ENCODE measurements at places on chromosomes 4 and X. TPM values are rescaled to one million over a fixed set of nuclear protein-coding genes. Genes with fewer than 3 reads are reported as not detected.
A peak's percentile ranks its signal among the peaks of the same experiment; 100 is the strongest.

The SPATA18 gene
- total RNA-seq: 1.4 TPM

The MRPL1 gene
- total RNA-seq: 28.1 TPM

The SPANXA2 gene
- not detected for total RNA-seq

The ZFP42 gene
- not detected for total RNA-seq

The CAPN6 gene
- 0.71 TPM for total RNA-seq

The CNKSR2 gene
- total RNA-seq: 0.34 TPM

The SLITRK4 gene
- total RNA-seq: 39.2 TPM

The G6PD gene
- total RNA-seq: 7.6 TPM

The MAMLD1 gene
- 2.2 TPM for total RNA-seq

DNA sequence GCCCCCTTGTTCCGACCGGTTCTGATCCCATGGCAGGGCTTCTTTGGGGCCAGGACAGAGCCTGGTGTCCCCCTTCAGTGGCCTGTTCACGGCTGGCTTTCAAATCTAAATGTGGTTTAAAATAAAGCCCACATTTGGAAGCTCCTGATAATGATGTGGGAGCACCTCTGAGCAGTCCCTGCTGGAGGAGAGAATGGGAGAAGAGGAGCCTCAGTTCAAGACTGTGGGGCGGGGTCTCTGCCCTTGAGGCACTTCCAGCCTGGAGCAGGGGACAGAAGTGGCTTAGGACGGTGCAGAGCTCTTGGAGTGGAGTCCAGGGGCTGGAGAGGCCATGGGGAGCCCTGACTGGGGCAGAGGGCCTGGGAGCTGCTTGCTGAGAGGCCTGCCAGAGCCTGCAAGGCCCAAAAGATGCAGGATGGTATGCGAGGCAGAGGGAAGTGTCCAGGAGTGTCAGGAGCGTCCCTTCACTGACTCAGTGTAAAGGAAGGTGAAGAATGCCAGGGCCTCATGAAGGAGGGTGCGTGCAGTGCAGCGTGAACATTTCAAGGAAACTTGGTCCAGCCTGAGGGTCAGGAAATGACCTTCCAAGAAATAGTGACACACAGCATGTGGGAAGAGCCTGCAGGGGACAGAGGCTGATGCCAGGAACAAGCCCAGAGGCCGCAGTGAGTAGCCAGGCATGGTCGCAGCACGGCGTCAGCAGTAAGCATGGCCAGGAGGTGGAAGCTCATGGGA is 21.1 kb upstream of the TADA2B start:
- DNase-seq: peak; percentile 9

DNA sequence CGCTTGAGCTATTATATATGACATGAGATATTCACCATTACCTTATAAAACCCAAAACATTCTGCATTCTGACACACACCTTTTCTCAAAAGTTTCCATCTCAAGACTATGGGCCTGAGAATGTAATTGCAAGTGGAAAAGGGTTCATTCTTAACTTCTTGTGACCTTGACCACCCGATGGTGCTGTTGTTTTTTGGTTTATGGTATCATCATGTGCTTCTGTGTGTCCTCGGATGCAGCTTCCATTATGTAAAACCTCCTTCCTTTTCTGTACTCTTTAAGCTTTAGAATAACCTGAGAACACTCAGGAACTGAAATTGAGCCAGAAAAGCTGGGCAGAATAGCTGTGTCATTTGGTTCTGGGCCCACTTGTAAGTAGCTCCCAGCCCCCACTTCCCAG is 16.2 kb upstream of the PUDP start:
- DNase-seq: no peak

DNA sequence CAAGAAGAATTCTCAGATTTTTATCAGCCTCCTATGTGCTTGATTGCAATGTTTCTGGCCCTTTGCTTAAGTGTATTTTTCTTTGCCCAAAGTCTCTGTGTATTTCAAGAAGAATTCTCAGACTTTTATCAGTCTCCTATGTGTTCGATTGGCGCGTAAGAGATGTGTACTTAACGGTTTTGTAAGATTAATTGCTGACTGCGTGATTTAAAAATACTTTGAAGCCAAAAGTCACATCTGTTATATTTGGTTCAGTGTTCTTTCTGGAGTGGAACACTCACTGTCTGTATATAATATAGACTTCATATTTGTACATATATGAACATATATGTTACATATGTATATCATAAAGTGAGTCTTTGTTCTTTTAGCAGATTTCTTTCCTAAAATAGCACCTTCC is 11.4 kb downstream of the SCML1 start:
- DNase-seq: no peak
